Right ventricle myocardium inferior (tissue), 1 donor: ENCODE measurements at places on chromosomes 4 and X.

- DNase-seq: no peak
Measured at GRCh38 chrX:48835524-48836329, at the start of gene PCSK1N. TSS of gene PCSK1N (minus strand) at chrX:48835610. CDS start at chrX:48835532, 78 bp downstream.

- DNase-seq: no peak
Measured at GRCh38 chrX:40385256-40385655, 195.5 kb upstream of the ATP6AP2 start.

DNA sequence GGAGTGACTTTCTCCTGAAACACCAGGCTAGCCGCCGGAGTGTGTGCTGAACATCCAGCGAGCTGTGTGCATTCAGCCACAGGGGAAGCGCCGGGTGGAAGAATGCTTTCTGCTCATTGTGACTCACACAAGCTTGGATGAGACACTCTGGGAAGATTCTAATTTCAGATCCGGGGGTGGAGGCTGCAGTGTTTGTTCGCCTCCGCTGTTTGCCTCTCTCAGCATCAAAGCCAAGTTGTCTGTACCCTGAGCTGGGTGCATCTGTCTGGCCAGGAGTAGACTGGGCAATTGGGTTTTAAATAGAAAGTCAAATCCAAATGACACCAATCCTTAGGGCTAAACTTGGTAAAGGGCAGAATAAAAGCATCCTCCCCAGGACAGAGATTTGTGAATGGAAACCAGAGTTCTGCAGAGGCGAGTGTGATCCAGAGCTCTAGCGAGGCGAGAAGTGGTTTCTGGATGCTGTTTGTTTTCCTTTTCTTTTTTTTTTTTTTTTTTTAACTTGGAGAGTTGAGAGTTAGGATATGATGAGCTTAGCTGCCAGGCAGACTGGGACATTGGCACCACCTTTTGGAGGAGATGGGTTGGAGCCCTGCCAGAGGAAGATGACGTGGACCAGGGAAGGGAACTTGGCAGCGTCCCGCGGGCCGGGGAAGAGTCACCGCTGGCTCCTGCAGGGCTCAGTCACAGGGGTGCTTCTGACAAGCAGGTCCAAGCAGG is 196.0 kb upstream of the PSAPL1 start:
- DNase-seq: no peak

DNA sequence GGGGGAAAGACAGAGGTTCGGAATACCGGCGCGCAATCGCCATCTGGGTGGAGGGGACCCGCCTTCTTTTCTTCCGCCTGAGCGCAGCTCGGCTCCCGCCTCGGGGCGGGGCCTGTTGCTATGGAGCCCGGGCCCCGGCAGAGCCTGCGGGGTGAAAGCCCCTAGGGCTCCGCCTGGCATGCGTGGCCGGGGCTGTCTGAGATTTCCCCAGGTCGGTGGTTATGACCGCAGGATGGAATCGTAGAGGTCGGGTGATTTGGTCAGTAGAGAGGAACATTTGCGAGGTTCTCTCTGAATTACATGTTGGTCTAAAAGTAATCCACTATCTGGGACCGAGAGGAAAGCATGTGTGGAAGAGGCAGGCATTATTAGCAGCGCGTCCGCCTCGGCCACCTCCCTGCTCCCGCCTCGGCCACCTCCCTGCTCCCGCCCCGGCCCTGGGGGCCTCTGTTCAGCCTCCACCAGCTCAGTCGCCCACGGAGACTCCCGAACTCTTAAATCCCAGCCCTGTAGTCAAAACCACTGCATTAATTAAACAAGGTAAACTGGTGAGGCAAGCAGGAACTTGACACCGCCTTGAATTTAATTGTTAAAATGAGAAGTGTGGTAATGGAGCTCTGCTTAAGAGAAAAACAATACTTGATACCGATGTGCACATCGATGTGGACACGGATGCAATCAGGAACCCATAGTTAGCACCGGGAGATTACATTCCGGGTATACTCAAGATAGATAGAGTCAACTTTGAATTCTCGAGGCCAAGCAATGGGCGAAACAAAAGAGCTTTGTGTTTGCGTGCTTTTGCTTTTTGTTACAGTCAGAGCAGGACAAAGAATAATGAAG is 45.2 kb downstream of the TRIM2 start:
- peak; percentile 85 for DNase-seq

GRCh38 chr4:159177265-159178150 is 74.6 kb downstream of the RAPGEF2 start:
- DNase-seq: no peak

GRCh38 chr4:105230287-105230686 is 83.6 kb downstream of the TET2 start:
- DNase-seq: no peak

- DNase-seq: peak; percentile 66
Measured at GRCh38 chr4:93828332-93828994, at the start of gene ATOH1. TSS of gene ATOH1 (plus strand) at chr4:93828753. CDS start at chr4:93828927, 174 bp downstream.

DNA sequence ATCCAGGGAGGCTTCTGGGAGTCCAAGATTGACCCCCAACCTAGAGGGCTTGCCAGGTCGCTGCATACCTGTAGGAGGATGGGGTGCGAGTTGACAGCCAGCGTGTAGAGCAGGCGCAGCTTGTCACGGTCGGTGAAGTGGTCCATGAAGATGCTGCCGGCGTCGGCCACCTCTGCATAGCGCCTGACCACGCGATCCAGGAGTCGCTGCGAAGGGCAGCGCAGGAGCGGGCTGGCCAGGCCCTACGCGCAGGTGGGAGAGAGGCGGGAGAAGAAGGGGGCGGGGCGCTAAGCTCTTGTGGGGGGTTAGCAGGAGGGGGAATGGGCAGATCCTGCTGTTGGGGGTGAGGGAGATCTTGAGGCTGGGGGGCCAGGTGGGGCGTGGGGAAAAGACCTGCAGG is 43.0 kb downstream of the DIPK2B start:
- DNase-seq: no peak

GRCh38 chr4:179871726-179872125 is 2371.5 kb upstream of the TENM3 start:
- DNase-seq: no peak

DNA sequence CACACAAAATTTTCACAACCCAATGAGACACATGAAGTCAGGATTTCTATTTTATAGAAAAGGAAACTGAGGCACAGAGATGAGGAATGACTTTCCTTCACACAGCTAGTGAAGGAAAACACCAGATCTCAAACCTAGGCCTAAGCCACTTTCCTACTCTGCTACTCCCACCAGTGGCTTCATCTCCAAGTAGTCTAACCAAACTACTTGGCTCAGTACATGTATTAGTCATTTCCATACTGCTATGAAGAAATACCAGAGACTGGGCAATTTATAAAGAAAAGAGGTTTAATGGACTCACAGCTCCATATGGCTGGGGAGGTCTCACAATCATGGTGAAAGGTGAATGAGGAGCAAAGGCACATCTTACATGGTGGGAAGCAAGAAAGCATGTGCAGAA is 196.6 kb downstream of the EVC2 start:
- no peak for DNase-seq

- no peak for DNase-seq
Measured at GRCh38 chr4:88333741-88334405, 44.8 kb upstream of the HERC6 start.

DNA sequence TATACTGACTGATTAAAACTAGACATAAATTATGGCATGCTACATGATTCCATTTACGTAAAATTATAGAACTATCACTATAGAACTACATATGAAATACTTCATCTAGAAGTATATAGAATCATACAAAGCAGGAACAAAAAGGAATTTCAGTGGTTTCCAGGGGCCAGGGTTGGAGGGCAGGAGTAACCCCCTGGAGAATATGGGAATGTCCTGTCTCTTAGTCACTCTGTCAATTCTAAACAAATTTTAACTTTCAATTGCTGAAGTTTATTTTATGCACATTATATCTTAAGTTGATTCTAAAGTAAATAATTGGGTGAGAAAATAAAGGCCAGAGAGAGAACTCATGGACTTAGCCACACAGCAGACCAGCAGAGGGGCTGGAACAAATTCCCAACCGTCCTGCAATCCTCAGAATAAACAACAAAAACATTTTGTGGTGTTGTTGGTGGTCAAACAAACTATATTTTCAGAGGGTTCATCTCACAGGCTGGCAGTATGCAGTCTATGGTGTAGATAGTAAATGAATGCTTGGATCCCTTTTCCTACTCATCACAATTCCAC is 476.9 kb upstream of the SLIT2 start:
- DNase-seq: no peak

DNA sequence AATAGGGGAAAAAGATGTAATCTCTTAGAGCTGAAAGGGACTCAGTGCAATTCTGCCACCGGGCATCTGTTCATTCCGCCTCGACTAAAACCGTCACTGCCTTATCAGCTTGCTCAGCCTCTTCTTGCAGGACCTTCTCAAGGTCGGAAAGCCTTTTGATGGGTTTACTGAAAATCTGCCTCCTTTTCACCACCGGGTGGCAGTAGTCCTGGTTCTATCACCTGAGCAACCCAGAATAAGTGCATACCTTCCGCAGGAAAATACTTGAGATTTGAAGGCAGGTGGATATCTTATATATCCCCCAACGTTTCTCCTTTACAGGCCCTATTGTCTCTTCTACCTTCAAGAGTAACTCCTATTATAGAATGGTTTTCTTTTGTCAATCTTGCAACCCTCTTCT is 103.4 kb upstream of the PAK3 start:
- DNase-seq: no peak

GRCh38 chrX:40759374-40759773 is 24.0 kb upstream of the MED14 start:
- no peak for DNase-seq

GRCh38 chr4:7784131-7784870 is 155.4 kb downstream of the AFAP1 start:
- no peak for DNase-seq

GRCh38 chr4:177006331-177006730 is 213.6 kb upstream of the VEGFC start:
- no peak for DNase-seq

GRCh38 chr4:108140328-108140727 is 28.4 kb downstream of the LEF1 start:
- no peak for DNase-seq

DNA sequence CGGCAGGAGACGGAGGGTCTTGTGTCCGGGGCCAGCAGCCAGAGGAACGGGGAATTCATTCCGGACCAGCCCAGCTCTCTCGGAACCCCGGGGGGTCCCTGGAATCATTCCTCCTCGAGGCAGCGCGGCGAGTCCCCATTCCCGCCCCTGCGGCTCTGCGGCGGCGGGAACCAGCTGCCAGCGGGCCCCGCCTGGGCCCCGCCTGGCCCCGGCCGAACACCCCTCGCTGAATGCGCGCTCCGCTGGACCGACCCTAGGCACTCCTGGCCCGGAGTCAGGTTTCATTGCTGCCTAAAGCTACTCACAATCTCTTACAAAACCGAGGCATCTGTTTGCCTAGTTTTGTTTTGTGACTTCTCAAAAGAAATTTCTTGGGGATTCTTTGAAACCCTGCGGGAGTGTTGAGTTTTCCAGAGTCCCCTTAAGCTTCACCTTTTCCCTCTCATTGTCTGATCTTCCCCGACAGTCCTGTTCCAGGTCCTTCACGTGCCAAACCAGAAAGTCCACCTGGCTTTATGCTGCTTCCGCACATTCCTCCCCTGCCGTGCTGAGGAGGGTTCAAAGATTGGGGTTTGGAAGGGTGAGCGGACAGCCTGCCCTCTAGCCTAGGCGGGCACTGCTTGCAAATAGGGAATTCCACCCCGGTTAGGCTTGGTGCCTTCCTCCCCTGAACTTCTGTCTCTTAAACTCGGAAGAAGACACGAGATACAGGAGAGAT is 789 bp downstream of the ARHGAP10 start:
- DNase-seq: peak; percentile 69

DNA sequence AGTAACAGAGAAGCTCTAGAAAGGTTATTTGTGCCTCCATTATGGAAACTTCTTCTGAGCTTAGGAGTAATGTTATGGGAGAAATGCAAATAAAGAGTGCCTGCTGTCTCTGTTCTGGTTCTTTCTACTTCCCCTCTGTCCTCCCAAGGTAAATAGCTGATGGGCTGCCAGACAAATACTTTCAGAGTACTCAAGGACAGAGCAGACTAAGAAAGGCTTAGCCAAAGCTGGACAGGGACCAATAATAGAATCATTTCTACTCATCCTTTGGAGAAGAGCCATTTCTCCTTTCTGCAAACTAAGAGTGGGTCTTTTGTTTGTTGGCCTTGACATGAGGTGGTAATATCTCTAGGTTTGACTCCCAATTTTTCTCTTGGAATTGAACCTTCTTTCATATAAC is 136.1 kb downstream of the MID1IP1 start:
- DNase-seq: no peak

DNA sequence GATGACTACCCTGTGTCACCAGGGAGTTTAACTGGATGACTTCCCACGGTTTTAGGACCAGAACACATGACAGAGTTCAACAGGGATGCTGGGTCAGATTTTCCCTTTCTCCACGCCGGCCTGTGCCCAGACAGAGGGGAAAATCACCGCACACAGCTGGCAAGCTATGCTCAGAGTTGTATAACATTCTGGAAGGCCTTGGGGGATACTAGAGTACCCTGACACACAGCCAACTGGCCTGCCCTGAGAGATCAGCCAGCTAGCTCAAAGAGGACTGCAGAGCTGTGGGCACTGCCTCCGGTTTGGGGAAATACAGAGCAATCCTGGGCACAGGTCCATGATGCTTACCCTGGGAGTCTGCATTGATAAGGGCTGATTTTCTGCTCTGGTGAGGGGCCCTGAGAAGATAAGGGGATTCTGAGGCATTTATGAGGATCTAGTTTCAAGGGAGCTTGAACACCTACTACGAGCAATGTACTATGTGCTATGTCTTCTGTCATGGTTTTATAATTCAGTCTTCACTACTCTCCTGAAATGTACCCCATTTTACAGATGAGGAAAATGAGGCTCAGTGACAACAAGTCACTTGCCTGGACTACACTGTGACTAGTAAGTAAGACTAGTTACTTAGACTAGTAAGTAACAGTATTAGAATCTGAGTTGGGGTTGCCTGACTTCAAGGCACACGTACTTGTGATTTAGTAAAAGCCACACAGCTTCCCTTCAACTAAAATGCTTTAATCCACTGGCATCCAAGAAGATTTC is 14.7 kb downstream of the C4orf54 start:
- DNase-seq: peak; percentile 86

- DNase-seq: no peak
Measured at GRCh38 chrX:150199803-150200202, 163.3 kb upstream of the MAMLD1 start.

GRCh38 chr4:113607147-113607720 is 154.3 kb downstream of the CAMK2D start:
- DNase-seq: no peak
